ENCODE measurements at places on chromosomes 5 and 9.
A peak's percentile ranks its signal among the peaks of the same experiment; 100 is the strongest.

DNA sequence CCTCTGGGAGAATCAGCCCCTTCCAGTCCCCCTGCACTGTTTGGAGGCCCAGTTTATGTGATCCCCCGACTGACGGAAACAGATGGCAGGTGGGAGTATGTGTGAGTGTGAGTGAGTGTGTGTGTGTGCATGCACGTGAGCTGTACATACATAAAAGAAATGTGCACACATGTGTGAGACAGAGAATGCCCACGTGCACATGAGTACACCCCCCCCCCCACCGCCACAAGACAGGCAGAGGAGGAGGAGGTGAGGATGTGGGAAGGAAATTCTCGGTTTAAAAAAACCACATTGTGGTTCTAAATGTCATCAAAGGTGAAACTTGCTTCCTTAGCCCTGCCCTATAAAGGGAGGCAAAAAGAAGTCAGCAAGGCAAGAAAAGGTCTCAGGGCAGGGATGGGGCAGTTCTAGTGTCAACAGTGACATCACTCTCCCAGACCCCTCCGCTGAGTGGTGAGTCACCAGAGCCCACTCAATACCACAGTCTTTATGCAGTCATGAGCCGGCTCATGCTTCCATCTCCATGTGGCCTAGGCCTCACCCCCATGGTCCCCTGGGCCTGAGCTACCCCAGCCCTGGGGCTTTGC lies 79.2 kb upstream of the HSPA9 start:
- no peak for DNase-seq

DNA sequence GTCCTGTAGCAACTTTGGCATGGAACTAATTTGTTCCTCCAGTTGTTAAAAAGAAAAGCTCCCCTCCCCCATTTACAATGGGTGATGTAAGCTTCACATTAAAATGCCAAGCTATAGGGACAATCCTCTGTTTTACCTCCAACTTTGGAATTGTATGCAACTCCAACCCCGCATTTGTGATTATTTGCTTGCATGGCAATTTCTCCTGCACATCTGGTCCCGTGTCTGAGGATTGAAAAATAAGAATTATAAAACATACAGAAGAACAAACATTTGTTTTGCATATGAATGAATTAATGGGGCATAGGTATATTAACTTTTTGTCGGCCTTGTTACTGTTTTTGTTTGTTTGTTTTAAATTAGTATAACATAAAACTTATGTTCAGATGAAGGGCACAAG lies 17.2 kb downstream of the PCSK1 start:
- DNase-seq: no peak

DNA sequence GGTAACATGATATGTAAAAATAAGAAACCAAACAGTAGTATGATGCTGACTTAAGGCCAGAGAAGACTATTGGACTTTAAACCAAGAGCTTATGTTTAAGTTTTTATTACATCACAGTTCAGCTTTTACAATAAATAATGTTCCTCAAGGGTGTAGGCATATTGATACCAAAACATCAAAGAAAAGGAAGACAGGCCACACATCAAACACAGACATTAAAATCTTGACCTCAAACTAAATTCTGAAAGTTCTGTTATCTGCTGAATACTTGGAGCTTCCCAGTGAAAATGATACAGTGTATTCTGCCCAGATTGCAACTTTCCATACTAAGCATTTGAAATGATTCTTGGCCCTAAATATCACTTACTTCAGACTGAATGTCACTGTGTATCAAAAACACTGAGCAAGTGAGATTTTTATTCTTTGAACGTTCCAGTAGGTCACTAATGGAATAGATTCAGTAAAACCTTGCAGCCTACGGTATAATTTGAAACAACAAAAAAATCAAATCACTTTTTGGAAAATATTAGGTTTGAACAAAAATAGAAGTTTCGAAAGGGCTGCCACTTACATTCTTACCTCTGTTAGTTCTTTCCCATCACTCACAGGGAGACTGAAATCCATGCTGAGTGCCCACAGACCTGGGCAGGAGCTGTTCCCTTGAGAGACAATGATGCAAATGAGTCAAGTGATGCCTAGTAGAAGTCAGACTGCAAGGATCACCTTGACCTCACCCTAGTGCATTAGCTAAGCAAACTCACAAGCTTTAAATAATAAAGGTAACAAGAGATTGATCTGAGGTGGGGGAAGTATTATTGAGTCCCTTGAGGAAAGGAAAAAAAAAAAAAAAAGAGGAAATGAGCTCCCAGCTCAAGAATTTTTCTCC lies 2.5 kb downstream of the LPAR1 start:
- DNase-seq: no peak

DNA sequence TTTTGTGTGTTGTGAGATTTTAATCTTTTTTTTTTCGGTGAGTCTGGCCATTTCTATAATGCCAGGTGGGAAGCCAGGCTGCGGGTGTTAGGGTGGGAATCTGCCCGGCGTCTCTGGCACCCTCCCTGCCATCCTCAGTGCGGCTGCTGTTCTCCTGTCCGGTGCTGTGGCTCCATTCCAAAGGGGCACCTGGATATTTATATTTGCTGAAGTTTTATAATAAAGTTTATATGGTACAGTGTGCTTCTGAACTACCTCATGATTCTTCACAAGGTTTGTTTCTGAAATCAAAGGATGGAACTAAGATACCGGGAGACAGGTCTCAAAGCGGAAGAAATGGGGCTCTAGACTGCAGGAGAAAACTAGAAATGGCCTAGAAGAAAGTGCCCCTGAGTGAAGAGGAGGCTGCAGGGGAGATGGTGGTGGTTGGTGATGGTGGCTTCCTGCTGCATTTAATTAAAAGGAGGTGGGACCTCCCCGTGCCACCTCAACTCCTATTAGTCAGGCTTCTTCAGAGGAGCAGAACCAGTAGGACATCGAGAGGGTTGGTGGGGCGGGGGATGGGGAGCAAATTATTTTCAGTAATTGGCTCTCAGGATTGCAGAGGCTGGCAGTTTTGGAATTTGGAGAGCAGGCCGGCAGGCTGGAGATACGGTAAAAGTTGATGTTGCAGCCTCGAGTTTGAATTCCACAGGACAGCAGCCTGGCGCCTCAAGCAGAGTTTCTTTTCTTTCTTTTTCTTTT lies 102.2 kb upstream of the ICE1 start:
- no peak for DNase-seq

DNA sequence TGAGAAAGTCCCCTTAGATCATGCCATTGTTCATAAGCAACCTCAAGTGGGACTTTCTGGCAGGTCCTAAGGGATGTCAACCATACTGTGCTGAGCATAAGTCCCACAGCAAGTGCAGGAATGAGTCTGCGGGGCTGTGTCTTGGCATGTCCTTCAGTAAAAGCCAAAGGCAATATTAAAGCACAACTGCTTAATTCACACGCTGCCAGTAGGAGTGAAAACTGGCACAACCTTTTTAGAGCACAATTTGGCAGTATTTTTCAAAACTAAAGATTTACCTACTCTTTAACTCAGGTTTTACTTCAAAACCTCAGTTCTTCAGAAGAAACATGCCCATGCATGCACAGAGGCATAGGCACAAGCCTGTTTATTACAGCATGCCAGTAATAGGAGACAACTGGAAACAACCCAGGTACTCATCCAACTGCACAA lies 24.4 kb upstream of the SMAD5 start:
- DNase-seq: no peak

- DNase-seq: no peak
Observed at GRCh38 chr9:20087481-20087880, 298.6 kb upstream of the SLC24A2 start.

DNA sequence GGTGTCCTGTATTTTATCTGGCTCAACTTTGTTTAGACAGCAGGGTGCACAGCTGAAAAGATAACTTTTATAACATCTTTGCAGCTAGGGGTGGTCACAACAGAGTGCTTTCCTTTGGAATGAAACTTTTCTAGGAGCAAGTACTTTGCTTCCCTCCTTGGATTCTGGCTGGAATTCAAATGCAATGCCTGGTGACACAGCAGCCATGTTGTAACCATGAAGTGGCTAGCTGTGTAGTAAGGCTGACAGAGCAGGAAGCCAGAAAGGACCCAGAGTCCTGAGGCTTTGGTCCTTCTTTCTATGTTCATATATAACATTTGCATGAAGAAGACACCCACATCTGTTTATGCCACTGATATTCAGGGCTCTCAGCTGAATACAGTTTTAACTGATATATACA lies 48.1 kb downstream of the TENT4A start:
- no peak for DNase-seq

DNA sequence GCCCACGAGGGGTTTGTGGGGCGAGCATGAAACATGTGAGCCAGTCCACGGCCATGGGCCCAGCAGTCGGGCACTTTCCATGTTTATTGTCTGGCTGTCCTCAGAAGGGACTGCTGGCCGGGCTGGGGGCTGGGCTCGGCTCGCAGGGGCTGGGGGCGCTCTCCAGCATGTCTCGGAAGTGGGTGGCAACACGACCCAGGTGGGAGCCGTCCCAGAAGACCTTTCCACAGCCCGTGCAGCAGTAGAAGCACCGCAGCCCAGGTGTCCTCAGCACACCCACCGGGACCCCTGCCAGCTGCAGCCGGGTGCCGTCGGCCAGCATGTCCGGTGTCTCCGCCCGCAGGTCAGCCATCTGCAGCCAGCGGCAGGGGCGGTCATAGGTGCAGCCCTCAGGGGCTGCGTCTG lies 4.8 kb upstream of the NRARP start:
- no peak for DNase-seq

DNA sequence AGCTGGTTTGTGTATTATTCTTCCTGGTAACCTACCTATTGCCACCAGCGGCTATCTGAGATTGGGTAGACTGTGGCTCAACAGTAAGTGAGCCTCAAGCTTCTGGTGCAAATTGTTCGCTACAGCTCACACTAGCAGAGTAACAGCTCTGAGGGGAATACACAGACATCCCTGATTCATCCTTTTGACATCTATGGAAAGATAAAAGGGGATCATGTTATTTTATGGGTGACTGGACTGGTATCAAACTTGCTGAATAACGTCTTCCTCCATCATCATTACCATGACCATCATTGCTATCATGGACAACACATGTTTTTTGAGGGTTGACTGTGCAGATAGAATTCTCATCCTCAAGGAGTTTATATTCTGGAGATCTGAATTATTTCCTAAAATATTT lies 129.6 kb downstream of the PIK3R1 start:
- DNase-seq: no peak

- DNase-seq: peak; percentile 74
Observed at GRCh38 chr5:150544611-150545219, 36.8 kb downstream of the NDST1 start.

- DNase-seq: peak; percentile 70
Observed at GRCh38 chr5:148469501-148469935, 85.8 kb downstream of the FBXO38 start.

DNA sequence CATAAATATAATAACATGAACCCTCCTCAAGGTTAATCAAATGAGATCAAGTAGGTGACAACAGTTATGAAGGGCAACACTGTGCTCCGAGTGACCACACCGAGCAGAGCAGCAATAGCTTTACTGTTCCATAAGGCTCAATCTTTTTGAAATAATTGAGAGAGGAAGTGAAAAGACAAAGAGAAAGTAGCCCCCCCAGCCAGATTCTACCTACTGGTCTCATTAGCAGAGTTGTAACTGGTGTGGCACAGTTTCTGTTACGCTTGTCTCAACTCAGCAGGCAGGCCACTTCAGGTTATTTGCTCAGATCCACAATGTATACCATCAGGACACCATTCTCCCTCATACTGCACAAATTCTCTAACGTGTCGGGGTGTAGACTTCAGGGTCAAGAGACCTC lies 14.0 kb downstream of the PRUNE2 start:
- DNase-seq: no peak

- DNase-seq: no peak
Observed at GRCh38 chr9:88197781-88198340, 59.6 kb upstream of the SPATA31C2 start.

- no peak for DNase-seq
Observed at GRCh38 chr5:157259699-157260098, 6.2 kb upstream of the CYFIP2 start.

- DNase-seq: no peak
Observed at GRCh38 chr5:74394916-74395880, 245.3 kb downstream of the ENC1 start.

DNA sequence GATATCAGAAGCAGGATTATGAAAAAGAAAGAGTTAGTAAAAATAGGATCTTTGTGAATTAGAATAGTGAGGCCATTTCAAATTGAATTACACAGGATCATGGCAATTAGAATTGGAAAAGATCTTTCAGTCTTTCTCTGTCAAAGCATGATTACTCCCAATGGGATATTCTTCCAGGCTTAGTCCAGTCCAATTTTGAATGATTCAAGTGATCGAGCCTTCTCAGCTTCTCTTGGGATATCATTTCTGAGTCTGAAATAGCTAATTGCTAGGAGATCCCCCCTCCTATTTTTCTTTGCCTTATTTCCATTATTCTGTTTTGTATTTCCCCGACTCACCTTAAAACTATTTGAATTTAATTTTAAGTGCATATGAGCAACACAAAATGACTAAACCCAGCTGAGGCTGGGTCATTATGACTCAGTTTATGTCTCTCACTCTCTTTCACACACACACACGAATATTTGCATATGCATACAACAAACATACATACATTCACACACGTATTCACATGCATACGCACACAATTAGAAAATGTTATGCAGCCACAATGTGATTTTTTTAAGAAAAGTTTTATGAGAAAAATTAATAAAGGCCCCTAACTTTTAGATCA lies 34.8 kb upstream of the EFNA5 start:
- DNase-seq: no peak

GRCh38 chr5:35228310-35228709 lies 2.0 kb downstream of the PRLR start:
- DNase-seq: no peak

GRCh38 chr5:154860123-154860522 lies 1.7 kb downstream of the CNOT8 start:
- no peak for DNase-seq

GRCh38 chr9:122827761-122828093 lies 661 bp downstream of the PDCL start:
- DNase-seq: no peak

- no peak for DNase-seq
Observed at GRCh38 chr5:159749146-159749545, 167.1 kb upstream of the ADRA1B start.

DNA sequence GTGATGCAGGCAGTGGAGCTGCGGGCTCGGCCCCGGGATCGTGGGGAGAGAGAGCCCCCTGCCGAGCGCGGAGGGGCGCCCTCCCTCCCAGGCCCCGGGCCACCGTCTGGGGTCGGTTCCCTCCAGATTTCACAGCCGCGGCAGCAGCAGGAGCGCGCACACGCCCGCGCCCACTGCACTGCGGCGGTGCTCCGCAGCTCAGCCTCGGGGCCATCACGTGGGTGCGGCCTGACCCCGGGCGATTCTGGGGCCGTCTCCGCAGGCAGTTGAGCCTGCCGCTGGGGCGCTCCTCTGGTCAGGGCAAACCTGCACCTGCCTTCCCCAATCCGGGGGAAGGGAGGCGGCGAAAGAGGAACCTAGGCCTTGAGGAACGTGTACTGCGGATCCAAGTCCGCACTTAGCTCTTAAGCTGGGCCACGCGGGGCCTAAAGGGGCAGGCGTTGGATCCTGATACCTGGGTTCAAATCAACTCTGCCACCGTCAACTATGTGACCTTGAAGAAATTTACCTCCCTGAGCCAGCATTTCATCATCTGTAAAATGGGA lies 9.4 kb upstream of the DELE1 start:
- peak; percentile 79 for DNase-seq
